Stimulated activated CD4-positive, alpha-beta T cell treated with anti-CD3 and anti-CD28 coated beads, TNF-alpha, amount 100 ng/mL, for 48 hours (primary cell): ENCODE measurements at places on chromosomes 11 and 22.

DNA sequence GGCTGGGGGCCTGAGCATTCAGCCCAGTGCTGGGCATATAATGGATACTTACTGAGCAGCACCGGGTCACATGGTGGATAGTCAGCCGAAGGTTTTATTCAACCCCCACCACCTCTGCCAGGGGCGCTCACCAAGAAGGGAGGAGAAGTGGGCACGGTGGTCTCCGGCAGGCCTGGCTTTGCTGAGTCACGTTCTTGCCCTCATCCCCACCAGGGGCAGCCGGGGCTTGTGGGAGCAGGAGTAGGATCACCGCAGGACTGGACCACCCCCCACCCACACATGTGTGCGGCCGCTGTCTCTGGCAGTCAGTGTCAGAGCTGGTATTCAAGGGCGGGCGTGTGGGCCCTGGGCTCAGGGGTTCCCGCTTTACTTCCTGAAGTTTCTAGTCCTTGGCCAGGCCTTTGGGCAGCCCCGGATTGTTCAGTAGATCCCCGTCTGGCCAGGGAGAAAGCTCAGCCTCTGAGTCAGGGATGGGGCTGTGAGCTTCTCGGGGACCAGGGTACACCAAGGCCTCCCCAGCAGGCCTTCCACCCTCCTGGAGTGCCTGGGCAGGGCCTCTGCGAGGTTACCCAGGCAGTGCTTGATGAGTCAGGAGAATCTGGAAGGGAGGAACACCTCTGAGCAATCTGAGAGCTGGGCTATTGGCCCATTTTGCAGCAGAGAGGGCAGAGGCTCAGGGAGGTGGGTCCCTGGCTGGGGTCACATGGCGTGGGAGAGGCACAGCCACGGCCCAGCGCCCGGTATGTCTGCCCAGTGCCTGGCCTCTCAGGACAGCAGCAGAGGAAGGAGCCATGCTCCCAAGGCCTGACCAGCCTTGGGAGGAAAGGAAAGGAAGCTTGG is 60.6 kb downstream of the RTL6 start:
- no peak for DNase-seq

DNA sequence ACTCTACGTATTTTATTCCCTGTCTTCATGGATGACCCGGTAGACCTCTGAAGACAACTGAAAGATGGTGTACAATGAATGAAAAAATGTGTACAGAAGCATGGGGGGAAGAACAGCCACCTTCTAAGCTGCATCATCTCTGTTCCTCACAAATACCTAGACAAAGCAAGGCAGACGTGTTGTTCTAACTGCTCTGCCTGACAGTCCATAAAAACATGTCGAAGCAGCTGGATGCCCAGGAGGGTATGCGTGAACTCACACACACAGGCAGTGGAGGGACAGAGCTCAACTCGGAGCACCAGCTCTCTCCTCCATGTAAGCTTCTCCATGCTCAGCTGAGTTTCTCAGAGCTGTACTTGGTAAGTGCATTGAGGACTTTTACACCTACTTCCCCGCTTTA is 327.4 kb downstream of the CTTN start:
- DNase-seq, result no peak

- DNase-seq, result no peak
Measured at GRCh38 chr11:115518983-115519628, 14.9 kb upstream of the CADM1 start.

DNA sequence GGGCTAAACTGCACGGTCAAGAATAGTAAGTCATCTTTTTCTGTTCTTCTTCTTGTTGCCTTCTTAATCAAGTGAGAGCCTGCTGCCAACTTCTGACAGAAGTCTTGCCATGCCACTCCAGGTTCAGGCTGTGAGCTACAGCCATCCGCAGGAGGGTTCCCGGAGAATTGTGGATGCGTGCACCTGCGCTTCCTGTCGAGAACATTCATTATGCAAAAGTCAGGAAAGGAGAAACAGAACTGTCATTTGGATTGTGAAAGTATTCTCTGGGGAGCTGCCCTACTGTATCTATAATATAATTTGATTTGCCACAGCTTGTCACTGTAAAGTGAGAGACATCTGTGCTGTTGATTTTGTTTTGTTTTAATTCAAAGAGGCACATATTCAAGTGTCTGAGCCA is 12.3 kb downstream of the IL17RA start:
- DNase-seq, result no peak

DNA sequence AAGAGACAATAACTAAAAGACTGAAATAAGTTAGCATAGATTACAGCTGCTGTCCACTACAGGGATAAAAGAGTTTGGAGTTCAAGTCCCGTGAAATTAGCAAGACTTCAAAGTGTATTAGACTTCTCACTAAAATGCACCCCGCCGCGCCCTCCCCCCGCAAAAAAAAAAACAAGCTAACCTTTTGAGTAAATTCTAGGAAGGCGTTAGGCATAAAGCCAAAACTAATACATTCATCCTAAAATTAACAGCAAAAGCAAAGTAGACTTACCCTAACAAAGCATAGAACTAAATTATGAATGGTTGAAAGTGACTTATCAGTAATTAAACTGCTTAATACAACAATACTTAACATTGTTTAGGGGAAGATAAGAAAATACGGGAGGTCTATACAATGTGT is 581.0 kb upstream of the CHORDC1 start:
- DNase-seq, result no peak

GRCh38 chr11:35111161-35112055 is 27.6 kb upstream of the CD44 start:
- no peak for DNase-seq

DNA sequence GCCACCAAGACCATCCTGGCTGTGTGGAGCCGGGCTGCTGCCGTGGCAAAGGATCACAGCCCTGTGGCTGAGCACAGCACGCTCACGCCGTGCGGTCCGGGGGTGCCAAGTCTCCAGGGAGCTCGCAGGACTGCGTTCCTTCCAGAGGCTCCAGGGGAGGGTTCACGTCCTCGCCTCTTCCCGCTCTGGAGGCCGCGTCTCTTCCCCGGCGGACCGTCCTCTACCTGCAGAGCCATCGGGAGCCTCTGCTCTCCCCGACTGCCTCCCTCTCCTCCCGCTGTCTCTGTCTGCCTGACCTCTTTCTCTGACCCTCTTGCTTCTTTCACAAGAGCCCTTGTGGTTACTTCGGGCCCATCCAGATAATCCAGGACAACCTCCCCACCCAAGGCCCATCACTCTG is 11.4 kb upstream of the MUC5AC start:
- no peak for DNase-seq

- DNase-seq, result no peak
Measured at GRCh38 chr11:112128483-112129121, 35.3 kb downstream of the IL18 start.

DNA sequence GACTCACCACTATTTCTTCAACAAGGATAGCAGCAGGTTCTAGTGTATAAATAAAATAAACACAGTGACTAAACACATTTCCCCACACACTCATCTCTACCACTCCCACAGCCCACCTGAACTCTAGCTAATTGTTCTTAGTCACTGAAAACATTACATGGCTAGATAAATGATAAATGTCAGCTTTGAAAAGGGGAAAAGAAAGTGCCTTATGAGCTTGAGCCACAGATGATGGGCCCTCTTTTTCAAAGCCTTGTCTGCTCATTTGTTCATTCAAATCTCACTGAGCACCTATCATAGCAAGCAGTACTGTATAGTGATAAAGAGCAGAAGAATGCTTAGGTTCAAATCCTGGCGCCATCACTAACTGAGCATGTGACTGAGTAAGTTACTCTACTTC is 58.3 kb downstream of the SIK3 start:
- DNase-seq, result no peak

DNA sequence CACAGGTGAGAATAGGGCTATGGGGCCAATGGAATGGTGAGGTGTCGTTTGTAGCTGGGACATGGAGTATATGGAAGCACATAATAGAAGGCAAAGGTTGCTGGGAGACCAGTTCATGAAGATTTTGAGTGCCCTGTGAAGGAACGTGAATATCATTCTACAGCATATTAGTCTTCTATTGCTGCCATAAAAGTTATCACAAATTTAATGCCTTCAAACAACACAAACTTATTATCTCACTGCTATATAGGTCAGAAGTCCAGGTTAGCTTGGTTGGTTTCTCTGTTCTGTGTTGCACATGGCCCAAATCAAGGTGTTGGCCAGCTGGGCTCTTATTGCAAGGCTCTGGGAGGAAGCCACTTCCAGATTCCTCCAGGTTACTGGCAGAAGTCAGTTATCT is 110.6 kb downstream of the SYN3 start:
- no peak for DNase-seq

DNA sequence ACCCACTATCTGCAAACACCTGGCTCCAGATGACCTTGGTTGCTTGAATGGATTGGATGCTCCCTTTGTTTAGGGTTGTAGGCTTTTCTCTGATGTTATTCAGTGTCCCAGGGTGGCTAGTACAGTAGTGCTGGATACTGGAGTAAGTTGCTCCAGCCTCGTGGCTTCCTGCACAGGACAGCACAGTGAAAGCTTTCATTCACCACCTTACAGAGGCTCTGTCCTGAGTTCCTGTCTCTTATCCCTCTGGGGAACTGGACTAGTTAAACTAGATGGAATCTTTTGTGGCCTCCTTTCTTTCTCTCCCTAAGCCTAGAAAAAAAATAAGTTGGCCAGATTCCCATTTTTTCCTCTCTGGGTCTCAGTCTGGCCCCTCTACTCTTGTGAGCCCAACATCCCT is 42.6 kb downstream of the MRPL48 start:
- no peak for DNase-seq

DNA sequence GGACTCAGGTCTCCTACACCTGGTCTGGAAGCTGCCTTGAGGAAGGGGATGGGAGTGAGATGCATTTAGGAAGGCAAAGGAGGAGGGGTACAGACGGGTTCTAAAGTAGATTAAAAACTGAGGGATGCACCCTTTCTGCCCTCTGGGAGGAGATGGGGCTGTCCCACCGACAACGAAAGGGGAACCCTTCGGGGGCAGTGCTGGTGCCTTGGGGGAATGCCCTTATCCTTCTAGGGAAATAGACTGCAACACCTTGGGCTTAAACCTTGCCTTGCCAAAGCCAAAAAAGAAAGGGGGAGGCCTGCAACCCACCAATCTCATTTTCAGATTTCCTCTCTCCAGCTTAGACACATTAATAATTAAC is 89.8 kb downstream of the PLEKHA7 start:
- no peak for DNase-seq

DNA sequence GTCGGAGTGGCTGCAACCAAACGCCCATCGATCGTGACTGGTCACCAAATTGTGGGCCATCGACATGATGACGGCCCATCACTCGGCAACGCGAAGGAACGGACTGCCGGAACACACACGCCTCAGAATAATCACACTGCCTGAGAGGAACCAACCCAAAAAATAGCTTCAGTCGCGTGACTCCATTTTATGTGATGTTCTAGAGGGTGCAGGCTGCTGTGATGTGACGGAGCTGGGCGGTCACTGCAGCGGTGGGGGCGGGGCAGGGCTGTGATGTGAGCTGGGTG is 174.6 kb downstream of the CTTN start:
- no peak for DNase-seq

- DNase-seq, result no peak
Measured at GRCh38 chr22:17802411-17802810, 28.1 kb upstream of the BID start.

DNA sequence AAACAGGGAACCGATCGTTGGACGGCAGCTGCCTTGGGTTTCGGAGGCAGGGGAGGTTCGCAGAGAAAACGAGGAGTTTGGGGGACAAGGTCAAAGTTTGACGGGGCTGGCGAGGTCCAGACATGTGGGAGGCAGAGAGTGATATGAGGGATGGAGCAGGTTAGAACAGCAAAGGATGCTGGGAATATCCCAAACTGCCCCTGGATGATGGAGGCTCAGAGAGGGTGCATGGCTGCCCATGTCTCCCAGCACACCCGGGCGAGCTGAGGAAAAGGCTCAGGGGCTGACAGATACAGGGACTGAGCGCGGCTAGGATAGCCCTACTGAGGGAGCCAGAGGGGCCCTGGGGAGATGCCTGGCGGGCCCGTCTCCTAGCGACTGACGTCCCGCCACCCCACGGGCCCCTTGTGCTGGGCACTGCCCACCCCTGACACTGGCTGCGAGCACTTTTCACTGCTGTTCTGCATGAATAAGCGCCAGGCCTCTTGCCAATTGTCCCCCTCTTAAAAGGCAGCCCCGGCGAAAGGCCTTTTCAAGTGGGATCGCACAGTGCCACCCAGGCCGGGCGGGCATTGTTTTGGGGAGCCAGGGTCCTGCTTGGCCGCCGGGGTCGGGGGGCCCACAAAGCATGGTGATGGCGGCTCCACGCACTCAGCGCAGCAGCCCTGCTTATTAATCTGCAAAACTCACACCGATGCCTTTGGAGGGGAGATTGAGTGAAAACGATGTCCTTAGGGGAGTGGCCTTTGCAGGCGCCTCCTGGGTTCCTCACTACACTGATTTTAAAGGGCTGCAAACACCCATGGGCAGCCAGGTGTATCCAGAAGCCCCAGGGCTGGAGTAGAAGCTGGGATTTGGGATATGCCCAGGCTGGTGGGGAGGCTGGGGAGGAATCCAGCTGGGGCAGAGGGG is 90.0 kb upstream of the LINC01488 start:
- no peak for DNase-seq

- no peak for DNase-seq
Measured at GRCh38 chr11:12552692-12553091, 121.5 kb upstream of the TEAD1 start.

DNA sequence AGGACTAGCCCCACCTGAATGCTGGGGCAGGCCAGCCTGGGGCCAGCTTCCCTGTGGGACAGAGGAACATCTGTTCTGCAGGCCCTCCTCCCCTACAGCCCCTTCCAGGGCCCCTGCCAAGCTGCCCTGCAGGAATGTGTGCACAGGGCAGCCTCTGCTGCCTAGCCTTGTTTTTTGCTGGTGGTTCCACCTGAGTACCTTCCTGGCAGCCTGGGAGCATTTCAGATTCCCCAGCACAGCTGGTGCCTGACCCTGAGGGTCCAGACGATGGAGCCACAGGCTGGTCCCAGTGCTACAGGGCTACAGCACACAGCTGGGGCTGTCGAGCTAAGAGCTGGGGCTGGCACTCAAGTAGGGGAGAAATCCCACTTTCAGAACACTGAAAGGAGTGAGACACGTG is 22.3 kb upstream of the GPR83 start:
- DNase-seq, result no peak

GRCh38 chr11:28838741-28839140 is 730.6 kb downstream of the METTL15 start:
- DNase-seq, result no peak

DNA sequence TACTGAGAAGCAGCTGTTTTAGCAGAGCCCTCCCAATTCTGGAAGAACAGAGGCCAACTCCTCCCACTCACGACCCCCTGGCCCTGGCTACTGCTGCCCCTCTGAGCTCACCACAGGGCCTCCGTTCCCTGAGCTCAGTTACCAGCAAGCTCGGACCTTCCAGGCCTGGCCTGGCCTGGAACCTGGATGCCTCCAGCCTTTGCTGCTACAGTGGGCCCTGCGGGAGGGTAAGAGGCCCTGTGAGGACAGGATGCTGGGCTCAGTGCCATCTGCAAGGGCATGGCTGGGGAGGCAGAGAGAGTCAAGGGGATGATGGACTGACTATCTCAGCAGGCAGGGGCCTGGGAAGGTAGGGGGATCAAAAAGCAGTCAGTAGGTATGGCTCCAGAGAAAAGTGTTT is 209.9 kb upstream of the NCAM1 start:
- DNase-seq, result no peak

DNA sequence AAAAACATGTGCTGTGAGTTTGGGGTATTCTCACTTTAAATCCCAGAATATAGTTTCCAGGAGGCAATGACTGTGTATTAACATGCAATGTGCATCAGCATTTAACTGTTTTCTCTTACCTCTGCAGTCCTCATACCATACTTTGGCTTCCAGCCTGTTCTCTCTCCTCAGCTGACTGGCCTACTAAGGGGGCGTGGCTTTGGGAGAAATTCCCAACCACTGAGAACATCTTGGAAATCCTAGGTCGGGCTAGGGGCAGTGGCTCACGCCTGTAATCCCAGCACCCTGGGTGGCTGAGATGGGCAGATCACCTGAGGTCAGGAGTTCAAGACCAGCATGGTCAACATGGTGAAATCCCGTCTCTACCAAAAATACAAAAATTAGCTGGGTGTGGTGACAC is 13.5 kb upstream of the ZC3H12C start:
- DNase-seq, result no peak
